ENCODE measurements at places on chromosomes 13 and 19. TPM values are rescaled to one million over a fixed set of nuclear protein-coding genes. Genes with fewer than 3 reads are reported as not detected.

Gene OR7A5
- total RNA-seq: not detected

Gene RFPL4AL1
- not detected for total RNA-seq

Gene TNFSF13B
- 1.6 TPM for total RNA-seq

Gene PINLYP
- 6.8 TPM for total RNA-seq

Gene LENG9
- total RNA-seq: 4.2 TPM

Gene ZNF567
- 7.3 TPM for total RNA-seq

Gene BRCA2
- total RNA-seq: 2.6 TPM

Gene UBE2L5
- not detected for total RNA-seq

Gene MUC16
- total RNA-seq: not detected

Gene ERFL
- total RNA-seq: not detected

Gene RFX1
- 4.7 TPM for total RNA-seq

Gene CD37
- total RNA-seq: 7.8 TPM

Gene RXFP2
- total RNA-seq: under 0.01 TPM

Gene KIR2DL1
- total RNA-seq: not detected

Gene PTH2
- total RNA-seq: not detected

Gene SIGLEC7
- 0.52 TPM for total RNA-seq

Data from skeletal muscle tissue (tissue), 5 donors.